ENCODE measurements at places on chromosomes 7 and 10.

GRCh38 chr7:68789597-68789996 lies 808.7 kb upstream of the AUTS2 start:
- DNase-seq = no peak

DNA sequence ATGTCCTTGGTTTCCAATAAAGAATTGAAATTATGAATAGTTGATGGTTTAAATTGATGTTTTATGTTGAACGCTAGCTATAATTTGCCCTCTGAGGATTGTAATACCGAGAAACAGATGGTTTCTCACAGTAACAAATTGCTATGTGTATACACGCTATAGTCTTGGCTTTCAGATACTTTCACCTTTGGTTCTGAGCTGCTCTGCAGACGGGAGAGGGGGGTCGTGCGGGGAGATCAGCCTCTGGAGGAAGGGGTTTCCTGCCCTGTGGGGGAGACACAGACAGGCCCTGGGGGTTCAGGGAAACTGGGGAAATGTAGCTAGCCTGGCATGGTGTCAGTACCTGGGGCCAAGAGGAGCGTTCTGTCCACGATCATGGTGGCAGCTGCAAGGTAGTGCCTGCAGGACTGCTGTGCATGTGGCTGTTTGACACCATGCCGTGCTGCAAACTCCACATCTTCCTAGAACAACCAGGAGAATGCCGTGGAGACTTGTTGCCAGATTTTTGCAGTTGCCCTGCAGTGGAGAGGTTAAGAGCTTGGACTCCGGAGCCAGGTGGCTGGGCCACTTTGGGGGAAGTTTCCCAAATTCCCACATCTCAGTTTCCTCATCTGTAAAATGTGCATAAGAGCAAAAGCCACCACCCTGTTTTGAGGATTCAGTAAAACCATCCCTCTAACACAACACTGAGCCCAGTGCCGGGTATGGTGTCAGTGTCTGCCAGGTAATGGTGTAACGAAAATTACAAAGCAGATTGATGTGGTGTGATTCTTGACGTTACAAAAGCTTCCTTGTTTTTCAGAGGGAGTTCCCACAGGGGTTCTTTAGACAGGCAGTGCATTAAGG lies 167.9 kb downstream of the CUX1 start:
- DNase-seq = no peak

DNA sequence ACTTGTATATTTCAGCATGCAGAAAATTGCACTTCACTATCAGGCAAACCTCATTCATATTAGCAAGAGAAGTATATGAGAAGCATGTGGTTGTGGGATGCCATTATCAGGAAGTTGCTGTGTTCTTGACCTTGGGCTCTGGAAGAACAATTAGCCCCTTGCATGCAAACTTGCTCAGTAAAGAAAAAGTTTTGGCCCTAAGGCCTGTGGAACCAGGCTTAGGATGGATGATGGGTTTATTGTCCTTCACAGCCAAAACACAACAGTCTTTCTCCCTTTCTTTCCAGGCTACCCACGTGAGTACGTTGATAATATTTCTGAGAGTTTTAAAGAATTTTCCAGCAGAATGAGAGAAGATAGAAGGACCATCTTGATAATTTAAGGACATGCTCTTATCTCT lies 166.4 kb downstream of the AUTS2 start:
- no peak for DNase-seq

- no peak for DNase-seq
These were observed 6.2 kb downstream of the BUB3 start for GRCh38 chr10:123160311-123160980.

- DNase-seq = peak; percentile 31
These were observed 540 bp downstream of the SNX13 start for GRCh38 chr7:17939606-17940301.

- no peak for DNase-seq
These were observed 259.7 kb upstream of the FERD3L start for GRCh38 chr7:19404912-19405329.

- no peak for DNase-seq
These were observed 88.0 kb upstream of the CTTNBP2 start for GRCh38 chr7:117961235-117961634.

GRCh38 chr7:157465891-157466866 lies 129.4 kb downstream of the DNAJB6 start:
- no peak for DNase-seq

DNA sequence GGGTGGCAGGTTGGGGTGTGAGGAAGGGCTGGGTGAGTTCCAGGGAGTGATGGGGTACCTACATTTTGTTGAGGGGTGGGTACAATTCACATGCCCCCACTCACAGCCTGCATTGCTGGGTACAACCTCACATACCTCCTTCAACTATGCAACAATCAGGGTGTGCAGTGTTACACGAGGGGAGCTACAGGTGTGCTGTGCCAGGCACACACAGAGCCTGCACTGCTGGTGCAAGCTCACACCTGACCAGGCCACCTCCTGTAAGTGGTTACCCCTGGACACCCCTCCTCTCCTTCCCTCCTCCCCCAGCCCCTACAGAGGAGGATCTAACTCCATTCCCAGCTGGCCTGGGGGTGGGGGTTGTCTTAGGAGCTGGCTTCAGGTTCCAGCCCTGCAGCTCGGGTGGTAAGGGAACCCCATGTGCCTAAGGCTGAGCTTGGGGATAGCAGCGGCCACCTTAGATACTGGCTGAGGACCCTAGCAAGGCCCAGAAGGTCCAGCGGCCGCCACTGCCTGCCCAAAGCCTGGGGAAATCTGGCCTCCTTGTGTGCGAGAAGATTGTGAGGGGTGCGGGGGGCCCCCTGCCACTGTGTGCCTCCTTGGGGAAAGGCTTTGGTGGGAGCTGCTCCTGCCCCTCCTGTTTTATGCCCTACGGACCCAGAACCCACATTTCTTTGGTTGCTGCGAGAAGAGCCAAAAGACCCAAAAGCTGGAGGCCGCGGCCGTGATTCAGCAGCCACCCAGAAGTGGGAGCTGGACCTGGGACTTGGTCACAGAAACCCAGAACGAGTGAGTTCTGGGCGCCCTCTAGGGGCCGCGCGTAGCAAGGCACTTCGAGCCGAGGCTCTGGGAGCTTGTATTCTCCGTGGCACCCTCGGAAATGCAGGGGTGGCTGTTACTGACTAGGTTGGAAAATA lies 10.8 kb downstream of the TLX1 start:
- peak; percentile 79 for DNase-seq

DNA sequence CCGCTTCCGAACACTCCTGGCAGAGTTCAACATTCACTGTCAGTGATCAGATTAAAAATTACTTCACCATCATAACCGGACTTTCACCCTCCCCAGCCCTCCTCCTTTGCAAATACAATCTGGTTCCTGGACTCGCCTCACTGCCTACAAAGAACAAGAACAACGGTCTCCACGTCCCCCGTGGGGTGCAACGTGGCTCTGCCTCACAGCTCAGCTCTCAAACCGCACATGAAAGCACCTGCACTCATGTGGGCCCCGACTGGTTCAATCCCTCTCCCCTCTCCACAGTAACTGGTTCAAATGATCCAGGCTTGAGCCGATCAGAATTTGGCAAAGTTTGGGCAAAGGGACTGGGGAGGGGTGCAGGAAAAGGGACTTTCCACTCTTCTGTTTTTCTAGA lies 21.0 kb downstream of the ASB13 start:
- DNase-seq = no peak

Data from T-helper 17 cell (primary cell).